ENCODE measurements at places on chromosomes 1 and 21. TPM values are rescaled to one million over a fixed set of nuclear protein-coding genes. Genes with fewer than 3 reads are reported as not detected.

GRCh38 chr1:38512789-38513188 is 346.8 kb downstream of the RRAGC start:
- peaks cover 9% of the 10 kb centered on the region for H3K4me1 ChIP-seq
- DNase-seq = no peak
- no peaks in the 10 kb centered on the region for H3K36me3 ChIP-seq
- H3K27ac ChIP-seq = no peak overlapping the region
- H3K4me3 ChIP-seq = no peak overlapping the region

- H3K27ac ChIP-seq = no peak overlapping the region
- no peaks in the 10 kb centered on the region for H3K36me3 ChIP-seq
- DNase-seq = no peak
- H3K4me1 ChIP-seq = no peaks in the 10 kb centered on the region
- no peak overlapping the region for H3K4me3 ChIP-seq
Observed at GRCh38 chr1:70504176-70504820, 93.2 kb downstream of the CTH start.

DNA sequence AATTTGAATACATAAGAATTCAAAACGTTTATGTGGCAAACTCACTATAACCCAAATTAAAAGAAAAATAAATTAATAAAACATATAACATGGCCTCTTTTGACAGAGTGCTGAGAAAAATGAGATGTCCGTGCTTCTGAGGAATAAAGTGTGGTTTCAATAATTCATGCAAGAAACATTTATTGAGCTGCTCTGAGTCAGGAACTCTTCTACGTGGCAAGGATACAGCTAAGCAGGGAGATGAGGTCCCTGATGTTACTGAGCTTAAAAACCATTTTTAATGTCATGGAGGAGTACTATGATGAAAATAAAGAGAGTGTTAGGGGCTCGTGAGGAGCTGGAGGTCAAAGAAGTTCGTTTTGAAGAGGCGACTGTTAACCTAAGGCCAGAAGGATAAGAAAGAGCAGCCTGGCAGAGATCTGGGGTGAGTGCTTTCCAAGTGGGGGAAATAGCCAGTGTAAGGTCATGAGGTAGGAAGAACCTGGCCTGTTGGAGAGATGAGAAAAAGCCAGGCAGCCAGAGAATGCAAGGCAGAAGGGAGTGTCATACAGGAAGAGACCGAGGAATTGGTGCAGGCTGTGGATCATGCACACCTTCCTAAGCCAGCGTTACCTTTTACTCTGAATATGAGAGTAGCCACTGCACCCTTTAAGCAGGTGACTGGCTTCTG is 182.2 kb upstream of the DUSP10 start:
- no peak overlapping the region for H3K27ac ChIP-seq
- H3K4me3 ChIP-seq = no peak overlapping the region
- DNase-seq = no peak
- H3K27me3 ChIP-seq = peaks cover 1% of the 10 kb centered on the region
- H3K36me3 ChIP-seq = no peaks in the 10 kb centered on the region

DNA sequence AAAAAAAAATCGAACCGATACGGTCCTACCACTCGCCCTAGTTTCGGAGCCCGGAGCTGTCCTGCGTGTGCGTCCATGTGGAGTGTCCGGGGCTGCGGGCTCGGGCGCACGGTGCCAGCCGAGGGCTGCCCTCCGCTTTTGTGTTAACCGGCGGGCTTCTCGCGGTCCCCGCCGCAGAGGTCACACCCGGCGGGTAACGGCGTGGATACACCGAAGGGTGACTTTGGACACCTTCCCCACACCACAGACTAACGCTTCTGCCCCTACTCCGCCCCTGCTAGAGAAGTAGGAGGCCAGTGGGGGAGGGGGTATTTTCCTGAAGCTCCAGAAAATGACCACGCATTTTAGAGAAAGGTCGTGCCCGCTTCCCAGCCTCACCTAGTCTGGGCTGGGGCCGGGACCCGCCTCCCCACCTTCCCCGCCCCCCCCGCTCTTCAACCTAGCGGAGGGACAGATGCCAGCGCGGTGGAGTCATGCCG is 609 bp upstream of the ATF3 start:
- H3K27me3 ChIP-seq = peaks cover 17% of the 10 kb centered on the region
- H3K4me3 ChIP-seq = peak overlapping the region; percentile 78

DNA sequence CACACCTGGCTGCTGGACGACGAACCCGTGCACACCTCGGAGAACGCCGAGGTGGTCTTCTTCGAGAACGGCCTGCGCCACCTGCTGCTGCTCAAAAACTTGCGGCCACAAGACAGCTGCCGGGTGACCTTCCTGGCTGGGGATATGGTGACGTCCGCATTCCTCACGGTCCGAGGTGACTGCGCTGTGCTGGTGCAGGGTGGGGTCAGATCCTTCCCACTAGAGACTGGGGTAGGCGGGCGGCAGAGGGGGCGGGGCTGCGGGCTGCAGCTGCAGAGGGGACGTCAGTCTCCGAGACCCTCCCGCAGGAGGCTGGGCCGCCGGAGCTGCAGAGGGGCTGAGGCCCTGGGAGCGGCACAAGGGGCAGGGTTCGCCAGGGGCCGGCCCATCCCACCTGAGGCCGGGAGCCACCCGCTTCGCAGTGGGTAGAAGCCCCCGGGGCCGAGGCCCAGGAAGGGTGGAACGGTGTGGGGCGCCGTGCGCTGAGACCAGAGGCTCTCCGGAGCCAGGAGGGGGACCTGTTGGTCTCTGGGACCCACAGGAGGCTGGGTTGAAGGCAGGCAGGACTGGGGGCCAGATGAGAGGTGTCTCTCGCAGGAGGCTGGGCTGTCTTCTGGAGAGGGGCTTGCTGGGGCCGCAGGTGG is 90.6 kb downstream of the TRIM11 start:
- DNase-seq = no peak
- no peak overlapping the region for H3K27ac ChIP-seq
- no peaks in the 10 kb centered on the region for H3K27me3 ChIP-seq
- no peak overlapping the region for H3K4me3 ChIP-seq

DNA sequence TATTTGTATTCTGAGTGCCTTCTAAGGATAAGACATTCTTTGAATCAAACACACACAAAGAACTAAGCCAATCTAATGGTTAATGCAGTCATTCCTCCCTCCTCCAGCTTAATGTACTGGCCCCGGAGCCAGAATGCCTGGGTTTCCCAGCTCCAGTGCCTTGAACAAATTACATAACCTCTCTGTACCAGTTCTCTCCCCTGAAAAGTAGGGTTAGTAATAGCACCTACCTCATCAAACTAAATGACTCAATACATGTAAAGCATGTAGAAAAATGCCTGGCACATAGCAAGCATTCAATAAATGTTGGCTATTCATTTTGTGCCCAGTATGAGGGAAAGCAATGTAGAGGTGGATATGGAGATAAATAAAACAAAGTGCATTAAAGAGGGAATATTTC is 14.0 kb downstream of the C1orf52 start:
- H3K27ac ChIP-seq = no peak overlapping the region
- peaks cover 17% of the 10 kb centered on the region for H3K4me1 ChIP-seq
- H3K36me3 ChIP-seq = peaks cover 13% of the 10 kb centered on the region

DNA sequence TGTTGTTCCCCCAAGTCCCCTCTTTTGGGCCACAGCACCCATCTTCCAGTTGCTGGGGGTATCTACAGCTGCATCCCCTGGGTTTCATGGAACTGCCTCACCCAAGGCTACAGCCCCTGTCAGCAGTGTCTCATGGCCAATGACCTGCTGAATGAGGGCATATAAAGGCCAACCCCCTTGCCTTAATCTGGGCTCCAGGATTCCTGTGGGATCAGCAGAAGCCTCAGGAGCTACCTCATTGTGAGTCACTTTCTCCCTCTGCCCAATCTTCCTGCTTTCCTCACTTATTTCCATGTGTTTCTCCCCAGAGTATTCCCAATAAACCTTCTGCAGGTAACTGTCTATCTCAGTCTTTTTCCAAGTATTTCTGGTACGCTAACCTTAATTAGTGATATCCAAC is 37.3 kb upstream of the SYT14 start:
- no peaks in the 10 kb centered on the region for H3K4me1 ChIP-seq
- H3K27me3 ChIP-seq = no peaks in the 10 kb centered on the region
- H3K27ac ChIP-seq = no peak overlapping the region
- H3K36me3 ChIP-seq = no peaks in the 10 kb centered on the region
- no peak for DNase-seq
- no peak overlapping the region for H3K4me3 ChIP-seq

- no peak for DNase-seq
- H3K27ac ChIP-seq = no peak overlapping the region
- H3K27me3 ChIP-seq = no peaks in the 10 kb centered on the region
- no peaks in the 10 kb centered on the region for H3K36me3 ChIP-seq
- no peak overlapping the region for H3K4me3 ChIP-seq
Observed at GRCh38 chr1:237112663-237113062, 70.7 kb downstream of the RYR2 start.

GRCh38 chr1:165633614-165634013 is 2.6 kb downstream of the MGST3 start:
- H3K4me1 ChIP-seq = no peaks in the 10 kb centered on the region
- H3K4me3 ChIP-seq = no peak overlapping the region

- H3K36me3 ChIP-seq = no peaks in the 10 kb centered on the region
- DNase-seq = no peak
- H3K4me3 ChIP-seq = no peak overlapping the region
- H3K27me3 ChIP-seq = peaks cover 4% of the 10 kb centered on the region
- H3K4me1 ChIP-seq = no peaks in the 10 kb centered on the region
Observed at GRCh38 chr1:36136535-36136934, 11.5 kb upstream of the COL8A2 start.

DNA sequence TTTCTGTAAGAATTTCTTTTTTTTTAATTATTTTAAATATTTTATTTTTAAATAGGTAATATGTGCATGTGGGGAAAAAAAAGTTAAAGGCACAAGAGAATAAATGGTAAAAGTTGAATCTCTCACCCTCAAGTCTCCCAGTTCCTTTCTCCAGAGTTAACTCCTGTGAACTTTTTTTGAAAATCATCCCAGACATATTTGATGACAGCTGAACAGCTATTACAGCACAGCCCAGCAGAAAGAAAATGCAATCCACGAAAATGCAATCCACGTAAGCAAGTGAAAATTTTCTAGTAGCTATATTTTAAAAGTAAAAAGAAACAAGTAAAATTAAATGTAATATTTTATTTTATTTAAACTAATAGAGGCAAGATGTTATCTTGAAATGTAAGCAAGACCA is 310.0 kb upstream of the RUNX1 start:
- H3K36me3 ChIP-seq = no peaks in the 10 kb centered on the region
- H3K4me3 ChIP-seq = no peak overlapping the region
- H3K4me1 ChIP-seq = no peaks in the 10 kb centered on the region
- no peak for DNase-seq
- no peak overlapping the region for H3K27ac ChIP-seq

GRCh38 chr1:12556957-12557935 is 60.8 kb downstream of the DHRS3 start:
- peaks cover under 1% of the 10 kb centered on the region for H3K36me3 ChIP-seq
- H3K4me1 ChIP-seq = no peaks in the 10 kb centered on the region
- no peak for DNase-seq
- no peak overlapping the region for H3K4me3 ChIP-seq
- no peak overlapping the region for H3K27ac ChIP-seq

DNA sequence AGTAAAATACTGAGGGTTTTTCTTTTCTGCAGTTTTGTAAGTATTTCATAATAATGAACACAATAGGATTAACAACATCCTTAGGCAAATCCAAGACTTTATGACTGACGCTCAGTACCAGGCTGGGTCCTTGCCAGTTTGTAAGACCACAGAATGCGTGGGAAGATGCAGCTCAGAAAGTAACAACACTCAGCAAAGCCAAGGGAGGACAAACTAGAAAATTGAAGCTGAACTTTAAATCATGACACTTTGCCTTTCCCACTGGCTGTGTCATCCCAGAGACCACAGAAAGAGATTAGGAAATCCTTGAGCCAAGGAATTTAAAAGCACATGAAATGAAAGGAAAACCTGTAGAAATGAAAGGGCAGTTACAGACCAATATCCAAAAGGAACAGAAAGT is 426.3 kb upstream of the CHRM3 start:
- DNase-seq = no peak
- H3K4me1 ChIP-seq = peaks cover 8% of the 10 kb centered on the region
- H3K27ac ChIP-seq = no peak overlapping the region

DNA sequence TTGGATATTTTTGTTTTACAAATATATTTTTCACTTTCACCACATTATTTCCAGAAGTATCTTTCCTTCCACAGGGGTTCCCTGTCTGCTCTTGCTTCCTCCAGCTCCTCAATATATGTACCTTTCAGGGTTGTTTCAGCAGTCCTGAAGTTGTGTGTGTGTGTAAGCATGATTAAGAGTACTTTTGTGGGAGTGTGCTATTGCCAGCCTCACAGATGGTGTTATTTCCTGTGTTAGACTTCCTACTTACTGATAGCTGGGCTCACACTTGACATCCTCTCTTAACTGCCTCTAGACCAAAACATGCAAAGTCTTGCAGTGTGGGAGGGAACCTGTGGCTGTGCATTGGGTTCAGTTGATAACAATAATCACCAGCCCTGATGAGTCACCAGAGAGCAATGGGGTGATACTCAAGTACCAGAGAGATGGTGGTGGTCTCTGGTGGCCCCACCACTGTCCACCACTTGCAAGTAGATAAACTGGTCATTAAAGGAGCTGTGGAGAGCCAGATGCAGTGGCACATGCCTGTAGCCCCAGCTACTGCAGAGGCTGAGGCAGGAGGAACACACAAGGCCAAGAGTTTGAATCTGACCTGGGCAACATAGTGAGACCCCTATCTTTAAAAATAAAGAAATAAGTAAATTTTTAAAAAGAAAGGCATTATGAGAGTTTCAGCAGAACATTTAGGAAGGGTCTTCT is 126.7 kb downstream of the NR5A2 start:
- no peak overlapping the region for H3K27ac ChIP-seq
- peaks cover 13% of the 10 kb centered on the region for H3K4me1 ChIP-seq
- DNase-seq = no peak

GRCh38 chr1:9410737-9411297 is 118.1 kb downstream of the SPSB1 start:
- no peaks in the 10 kb centered on the region for H3K36me3 ChIP-seq
- DNase-seq = no peak
- H3K27me3 ChIP-seq = no peaks in the 10 kb centered on the region
- peak overlapping the region; percentile 14 for H3K27ac ChIP-seq
- peaks cover 14% of the 10 kb centered on the region for H3K4me1 ChIP-seq

DNA sequence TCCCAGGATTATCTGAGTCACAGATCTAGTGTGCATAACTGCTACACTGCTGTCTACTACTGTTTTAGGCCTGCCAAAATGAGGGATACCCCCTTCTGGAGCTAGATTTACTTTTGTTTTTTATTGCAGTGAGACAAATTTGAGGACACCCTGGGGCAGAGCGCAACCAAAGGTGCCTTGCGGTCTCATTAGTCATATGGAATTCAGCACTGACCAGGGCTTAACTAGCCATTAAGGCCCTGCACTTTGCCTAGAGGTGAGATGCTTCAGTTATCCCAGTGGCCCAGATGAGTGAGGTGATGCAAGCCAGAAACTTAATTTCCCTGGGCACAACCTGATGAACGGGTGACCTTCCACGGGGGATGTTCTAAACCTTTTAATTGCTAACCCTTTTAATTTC is 998 bp upstream of the SPAG17 start:
- H3K27me3 ChIP-seq = no peaks in the 10 kb centered on the region
- H3K4me3 ChIP-seq = peak overlapping the region; percentile 88
- peaks cover 4% of the 10 kb centered on the region for H3K4me1 ChIP-seq
- no peak overlapping the region for H3K27ac ChIP-seq

The FCGR1A gene
- total RNA-seq = not detected

The ETNK2 gene
- total RNA-seq = 5.0 TPM

The SAMD11 gene
- total RNA-seq = 46.2 TPM

The ACTL8 gene
- not detected for total RNA-seq

The KRTAP12-4 gene
- not detected for total RNA-seq

The CRNN gene
- total RNA-seq = not detected

The ODF2L gene
- 61.1 TPM for total RNA-seq
